ENCODE measurements at places on chromosomes 11 and 22. TPM values are rescaled to one million over a fixed set of nuclear protein-coding genes. Genes with fewer than 3 reads are reported as not detected.

Gene OVOL1
- 0.05 TPM for total RNA-seq

Gene BTG4
- not detected for total RNA-seq

Gene KCNE3
- total RNA-seq, result not detected

DNA sequence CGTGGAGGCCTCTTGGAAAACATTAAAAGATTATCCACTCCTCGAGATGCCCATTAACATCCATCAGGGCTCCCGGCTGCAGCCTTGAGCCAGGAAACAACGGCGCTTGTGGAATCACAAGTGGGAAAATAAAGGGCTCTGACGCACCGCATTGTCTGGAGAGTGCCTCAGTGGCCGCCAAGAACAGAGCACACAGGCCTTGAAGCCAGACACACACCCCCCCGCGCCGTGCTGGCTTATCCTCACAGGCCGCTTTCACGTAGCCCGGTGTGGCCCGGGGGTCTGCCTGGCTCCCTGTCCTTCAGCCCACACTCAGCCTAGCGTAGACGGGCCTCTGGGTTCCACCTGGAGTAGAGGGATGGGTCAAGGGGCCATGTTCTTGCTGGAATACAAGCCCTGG lies 1020.5 kb downstream of the BRD1 start:
- DNase-seq, result no peak

DNA sequence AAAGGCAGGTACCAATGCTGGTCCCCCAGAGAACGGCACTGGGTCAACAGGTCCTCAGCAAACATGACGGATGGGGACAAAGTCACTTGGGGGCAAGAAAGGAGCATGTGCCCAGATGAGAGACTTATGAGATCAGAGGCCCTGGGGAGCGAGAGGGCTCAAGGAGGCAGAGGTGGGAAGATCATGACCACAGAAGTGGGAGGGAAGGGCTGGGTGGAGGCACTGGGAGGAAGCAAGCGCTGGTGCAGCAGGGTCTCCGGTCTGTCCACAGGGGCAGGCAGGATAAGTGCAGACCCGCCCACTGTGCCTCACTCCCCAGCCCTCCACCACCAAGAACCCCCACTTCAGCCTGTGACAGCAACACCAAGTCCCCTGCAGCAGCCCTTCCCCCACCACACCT lies 10.9 kb downstream of the ELFN2 start:
- DNase-seq, result no peak
